Esophagus squamous epithelium (tissue), 5 donors: ENCODE measurements at places on chromosomes 16 and 17. TPM values are rescaled to one million over a fixed set of nuclear protein-coding genes. Genes with fewer than 3 reads are reported as not detected.
A peak's percentile ranks its signal among the peaks of the same experiment; 100 is the strongest.

The HAP1 gene
- total RNA-seq: 0.57 TPM

The TP53TG3F gene
- total RNA-seq: not detected

The SMPD3 gene
- 0.18 TPM for total RNA-seq

The PERCC1 gene
- not detected for total RNA-seq

The NRN1L gene
- total RNA-seq: not detected

The C17orf113 gene
- total RNA-seq: not detected

- DNase-seq: no peak
- H3K4me3 ChIP-seq: no peak overlapping the region
- no peaks in the 10 kb centered on the region for H3K4me1 ChIP-seq
- H3K27me3 ChIP-seq: no peaks in the 10 kb centered on the region
- H3K36me3 ChIP-seq: no peaks in the 10 kb centered on the region
- H3K27ac ChIP-seq: no peak overlapping the region
Observed at GRCh38 chr16:71303938-71304337, 14.7 kb upstream of the CMTR2 start.

DNA sequence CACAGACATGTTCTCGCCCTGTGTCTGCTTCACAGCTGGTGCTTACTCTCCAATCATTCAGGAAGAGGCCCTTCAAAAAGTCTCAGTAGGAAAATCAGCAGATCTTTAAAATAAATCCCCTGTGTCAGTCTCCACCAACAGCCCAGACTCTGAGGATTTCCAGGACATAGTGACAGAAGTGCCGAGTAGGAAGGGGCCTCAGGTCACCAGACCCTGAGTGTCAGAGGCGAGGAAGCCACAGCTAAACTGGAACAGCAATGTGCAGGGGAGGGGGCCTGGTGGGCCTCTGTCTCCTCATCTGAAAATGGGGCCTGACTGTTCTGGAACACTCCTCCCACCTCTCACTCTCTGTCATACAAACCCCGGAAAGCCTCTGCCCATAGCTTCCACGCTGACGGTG is 6.3 kb downstream of the CACNG4 start:
- H3K36me3 ChIP-seq: no peaks in the 10 kb centered on the region
- DNase-seq: no peak
- no peak overlapping the region for H3K27ac ChIP-seq
- no peak overlapping the region for H3K4me3 ChIP-seq
- H3K4me1 ChIP-seq: peaks cover 7% of the 10 kb centered on the region
- H3K27me3 ChIP-seq: peaks cover 10% of the 10 kb centered on the region

- H3K27ac ChIP-seq: no peak overlapping the region
- H3K4me1 ChIP-seq: no peaks in the 10 kb centered on the region
- H3K27me3 ChIP-seq: no peaks in the 10 kb centered on the region
- no peak for DNase-seq
- no peaks in the 10 kb centered on the region for H3K36me3 ChIP-seq
Observed at GRCh38 chr17:69451416-69452394, 37.2 kb downstream of the MAP2K6 start.

DNA sequence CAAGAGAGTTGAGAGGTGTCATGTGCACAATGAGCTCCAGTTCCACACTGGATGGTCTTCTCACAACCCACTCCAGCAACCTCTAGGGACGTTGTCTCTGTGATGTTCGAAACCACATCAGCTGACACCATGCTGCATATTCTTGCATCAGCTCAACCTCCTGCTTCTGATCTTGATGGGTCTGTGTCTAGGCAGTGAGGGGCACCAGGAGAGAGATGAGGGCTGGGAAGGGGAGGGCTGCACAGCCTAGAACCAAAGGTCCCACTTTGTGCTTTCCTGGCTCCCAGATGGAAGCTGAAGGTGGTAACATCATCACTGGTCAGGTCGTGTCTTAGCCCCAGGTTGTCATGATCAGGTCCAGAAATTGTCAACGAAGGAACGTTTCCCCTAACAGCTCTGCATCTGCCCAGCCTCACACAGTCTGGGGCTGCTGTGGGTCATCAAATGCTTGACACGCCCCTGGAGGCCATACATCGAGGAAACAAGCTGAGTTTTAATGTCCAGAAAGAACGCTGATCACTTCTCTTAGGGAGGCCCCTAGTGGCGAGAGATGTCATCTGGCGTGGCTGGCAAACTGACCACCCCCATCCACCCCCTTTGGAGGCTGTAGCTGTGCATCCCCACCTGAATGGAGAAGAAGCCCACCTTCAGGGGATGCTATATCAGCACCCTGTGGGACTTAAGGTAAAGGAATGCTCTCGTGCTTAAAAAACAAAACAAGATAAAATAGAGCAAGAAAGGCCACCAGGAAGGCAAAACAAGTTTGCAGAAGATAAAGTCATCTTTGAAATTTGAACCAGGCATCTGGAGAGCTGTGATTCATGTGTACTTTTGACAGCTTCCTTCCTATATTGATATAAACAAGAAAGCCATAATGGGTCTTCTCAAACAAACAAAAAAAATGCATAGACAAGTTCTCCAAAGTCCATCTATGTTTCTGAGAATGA is 58.3 kb downstream of the WIPI1 start:
- H3K36me3 ChIP-seq: no peaks in the 10 kb centered on the region
- H3K4me3 ChIP-seq: no peak overlapping the region
- DNase-seq: no peak
- no peak overlapping the region for H3K27ac ChIP-seq
- peaks cover 4% of the 10 kb centered on the region for H3K4me1 ChIP-seq

DNA sequence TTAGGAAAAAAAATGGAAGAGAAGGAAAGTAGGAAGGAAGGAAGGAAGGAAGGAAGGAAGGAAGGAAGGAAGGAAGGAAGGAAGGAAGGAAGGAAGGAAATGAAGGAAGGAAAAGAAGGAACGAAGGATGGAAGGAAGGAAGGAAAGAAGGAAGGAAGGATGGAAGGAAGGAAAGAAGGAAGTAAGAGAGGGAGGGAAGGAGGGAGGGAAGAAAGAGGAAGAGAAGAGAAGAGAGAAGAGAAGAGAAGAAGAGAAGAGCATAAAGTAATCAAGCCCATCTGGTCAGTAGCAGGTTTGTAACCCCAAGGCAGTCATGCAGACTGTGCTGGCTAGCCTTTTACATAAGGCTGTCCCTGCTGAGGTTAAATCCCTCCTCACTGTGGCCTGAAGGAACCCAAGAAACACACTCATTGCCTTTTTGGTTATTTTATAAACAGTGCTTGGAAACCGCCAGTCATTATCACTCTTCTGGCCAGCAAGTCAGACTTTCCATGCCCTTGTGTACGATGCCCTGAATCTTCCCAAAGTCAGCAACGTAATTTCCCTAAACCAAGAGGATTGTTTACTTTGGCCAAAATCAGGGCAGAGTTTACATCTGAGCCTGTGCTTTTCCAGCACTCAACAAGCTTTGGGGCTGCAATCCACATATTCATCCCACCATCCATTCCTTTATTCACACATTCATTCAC is 409.6 kb upstream of the MAF start:
- H3K4me3 ChIP-seq: no peak overlapping the region
- no peak overlapping the region for H3K27ac ChIP-seq
- H3K4me1 ChIP-seq: peaks cover 6% of the 10 kb centered on the region
- H3K36me3 ChIP-seq: no peaks in the 10 kb centered on the region

GRCh38 chr16:79302731-79303130 is 297.8 kb downstream of the MAF start:
- no peak overlapping the region for H3K27ac ChIP-seq
- H3K4me1 ChIP-seq: no peaks in the 10 kb centered on the region
- no peaks in the 10 kb centered on the region for H3K27me3 ChIP-seq
- no peak for DNase-seq

GRCh38 chr17:6028294-6028693 is 41.9 kb upstream of the WSCD1 start:
- no peaks in the 10 kb centered on the region for H3K36me3 ChIP-seq
- no peaks in the 10 kb centered on the region for H3K4me1 ChIP-seq
- no peak overlapping the region for H3K27ac ChIP-seq
- H3K4me3 ChIP-seq: no peak overlapping the region
- no peaks in the 10 kb centered on the region for H3K27me3 ChIP-seq

DNA sequence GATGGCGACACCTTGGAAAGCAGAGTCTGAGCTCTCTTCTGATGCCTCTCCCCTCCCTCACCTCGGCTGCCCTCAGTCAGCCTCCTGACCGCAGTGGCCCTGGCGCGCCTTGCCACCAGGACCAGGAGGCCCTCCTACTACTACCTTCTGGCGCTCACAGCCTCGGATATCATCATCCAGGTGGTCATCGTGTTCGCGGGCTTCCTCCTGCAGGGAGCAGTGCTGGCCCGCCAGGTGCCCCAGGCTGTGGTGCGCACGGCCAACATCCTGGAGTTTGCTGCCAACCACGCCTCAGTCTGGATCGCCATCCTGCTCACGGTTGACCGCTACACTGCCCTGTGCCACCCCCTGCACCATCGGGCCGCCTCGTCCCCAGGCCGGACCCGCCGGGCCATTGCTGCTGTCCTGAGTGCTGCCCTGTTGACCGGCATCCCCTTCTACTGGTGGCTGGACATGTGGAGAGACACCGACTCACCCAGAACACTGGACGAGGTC is 4.4 kb downstream of the GPR142 start:
- no peaks in the 10 kb centered on the region for H3K27me3 ChIP-seq
- no peak overlapping the region for H3K27ac ChIP-seq
- H3K4me1 ChIP-seq: peaks cover 14% of the 10 kb centered on the region
- H3K4me3 ChIP-seq: no peak overlapping the region

- H3K4me1 ChIP-seq: peaks cover 48% of the 10 kb centered on the region
- H3K27ac ChIP-seq: no peak overlapping the region
- H3K4me3 ChIP-seq: no peak overlapping the region
- H3K36me3 ChIP-seq: peaks cover 41% of the 10 kb centered on the region
- DNase-seq: no peak
Observed at GRCh38 chr17:81995463-81996231, 18.2 kb downstream of the ASPSCR1 start.

DNA sequence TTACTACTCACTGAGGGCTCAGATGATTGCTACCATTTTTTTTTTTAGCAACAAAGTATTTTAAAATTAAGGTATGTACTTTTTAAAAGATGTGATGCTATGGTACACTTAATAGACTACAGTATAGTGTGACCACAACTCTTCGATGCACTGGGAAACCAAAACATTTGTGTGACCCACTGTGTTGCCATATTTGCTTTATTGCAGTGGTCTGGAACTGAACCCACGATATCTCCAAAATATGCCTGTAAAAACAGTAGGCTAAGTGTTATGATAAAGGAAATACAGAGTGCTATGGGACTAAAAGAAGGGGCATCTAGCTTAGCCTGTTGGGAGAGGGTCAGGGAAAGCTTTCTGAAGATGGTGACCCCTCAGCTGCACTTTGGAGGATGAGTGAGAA is 41.6 kb upstream of the HNF1B start:
- H3K4me1 ChIP-seq: no peaks in the 10 kb centered on the region
- no peak overlapping the region for H3K27ac ChIP-seq
- DNase-seq: no peak
- H3K36me3 ChIP-seq: no peaks in the 10 kb centered on the region
- no peaks in the 10 kb centered on the region for H3K27me3 ChIP-seq

GRCh38 chr17:33779234-33779591 is 475.9 kb upstream of the CCL2 start:
- H3K27ac ChIP-seq: no peak overlapping the region
- H3K4me1 ChIP-seq: no peaks in the 10 kb centered on the region
- H3K4me3 ChIP-seq: no peak overlapping the region
- H3K27me3 ChIP-seq: no peaks in the 10 kb centered on the region

DNA sequence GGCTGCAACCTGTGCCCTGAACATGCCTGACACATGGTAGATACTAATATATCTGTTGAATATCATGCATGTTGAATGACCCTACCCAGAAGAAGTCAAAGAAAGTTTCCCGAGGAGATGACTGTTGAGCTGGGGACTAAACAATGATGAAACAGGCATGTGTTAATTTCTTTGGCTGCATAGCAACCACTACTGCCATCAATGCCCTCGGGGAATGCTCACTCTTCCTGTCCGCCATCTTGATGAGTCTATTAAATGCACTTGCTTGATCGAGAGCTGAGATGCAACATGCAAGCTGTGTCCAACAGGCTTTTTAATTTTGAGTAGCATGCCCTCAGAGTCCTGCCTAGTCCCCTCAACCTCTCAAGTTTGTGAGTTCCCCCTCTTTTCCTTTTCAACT is 31.3 kb downstream of the GRIN2A start:
- H3K4me3 ChIP-seq: no peak overlapping the region
- DNase-seq: no peak
- no peak overlapping the region for H3K27ac ChIP-seq
- no peaks in the 10 kb centered on the region for H3K36me3 ChIP-seq
- H3K4me1 ChIP-seq: no peaks in the 10 kb centered on the region
- no peaks in the 10 kb centered on the region for H3K27me3 ChIP-seq

- no peak for DNase-seq
- no peaks in the 10 kb centered on the region for H3K4me1 ChIP-seq
- no peaks in the 10 kb centered on the region for H3K36me3 ChIP-seq
Observed at GRCh38 chr16:30040221-30040620, 9.2 kb upstream of the TLCD3B start.

GRCh38 chr17:78831688-78832540 is 8.7 kb downstream of the USP36 start:
- H3K4me1 ChIP-seq: peaks cover 18% of the 10 kb centered on the region
- no peaks in the 10 kb centered on the region for H3K27me3 ChIP-seq
- H3K27ac ChIP-seq: peak overlapping the region; percentile 2
- DNase-seq: no peak
- peaks cover 19% of the 10 kb centered on the region for H3K36me3 ChIP-seq
- no peak overlapping the region for H3K4me3 ChIP-seq

DNA sequence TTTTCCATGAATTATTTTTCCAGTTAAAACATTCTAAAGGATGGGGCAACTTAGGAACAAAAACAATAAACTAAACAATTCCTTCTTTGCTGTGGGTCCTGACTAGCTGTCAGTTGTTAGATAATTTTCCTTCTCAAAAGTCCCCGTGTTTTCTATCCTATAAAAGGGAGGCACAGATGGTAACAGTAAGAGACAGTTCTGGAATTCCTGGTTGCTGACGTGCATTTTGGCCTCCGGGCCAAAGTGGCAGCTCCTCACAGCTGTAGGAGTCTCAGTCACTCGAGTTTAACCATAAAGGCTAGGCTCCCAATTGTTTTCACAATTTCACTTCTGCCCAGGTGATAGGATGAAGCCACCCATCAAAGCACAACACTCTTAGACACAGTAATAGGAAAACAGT is 77.0 kb upstream of the ZNF423 start:
- H3K4me1 ChIP-seq: peaks cover 6% of the 10 kb centered on the region
- no peak overlapping the region for H3K4me3 ChIP-seq
- DNase-seq: no peak
- no peak overlapping the region for H3K27ac ChIP-seq
- peaks cover 50% of the 10 kb centered on the region for H3K27me3 ChIP-seq

GRCh38 chr16:49594685-49595498 is 221.3 kb downstream of the C16orf78 start:
- no peaks in the 10 kb centered on the region for H3K36me3 ChIP-seq
- H3K4me1 ChIP-seq: peaks cover 10% of the 10 kb centered on the region
- H3K27me3 ChIP-seq: no peaks in the 10 kb centered on the region
- H3K4me3 ChIP-seq: no peak overlapping the region

DNA sequence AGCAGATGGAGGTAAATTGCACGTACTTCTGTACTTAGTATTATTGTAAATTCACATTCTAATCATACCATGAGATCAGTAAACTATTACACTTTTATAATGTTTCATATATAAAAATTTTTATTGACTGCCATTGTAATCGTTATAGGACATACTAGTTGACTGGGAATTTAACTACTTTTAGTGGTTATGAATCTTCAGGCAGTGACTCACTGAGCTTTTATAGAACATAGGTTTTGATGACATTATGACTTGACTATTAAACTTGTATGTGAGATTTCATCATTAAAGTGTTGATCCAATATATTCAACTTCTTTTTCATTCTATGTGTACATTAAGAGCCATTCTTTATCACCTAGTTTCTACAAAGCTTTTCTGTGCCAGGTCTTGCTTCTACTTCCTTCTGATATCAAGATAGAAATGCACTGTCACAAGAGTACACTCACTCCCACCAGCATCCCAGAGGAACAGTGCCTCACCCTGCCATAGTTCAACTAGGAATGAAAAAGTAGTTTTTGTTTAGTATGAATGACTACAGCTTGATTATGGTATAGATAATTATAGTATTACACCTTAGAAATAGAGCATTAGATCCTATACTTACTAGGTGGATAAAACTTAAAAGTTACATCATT is 142.4 kb upstream of the RBL2 start:
- H3K4me3 ChIP-seq: no peak overlapping the region
- peaks cover 9% of the 10 kb centered on the region for H3K36me3 ChIP-seq
- DNase-seq: no peak
